ENCODE measurements at places on chromosomes 6 and 20.
A peak's percentile ranks its signal among the peaks of the same experiment; 100 is the strongest.

DNA sequence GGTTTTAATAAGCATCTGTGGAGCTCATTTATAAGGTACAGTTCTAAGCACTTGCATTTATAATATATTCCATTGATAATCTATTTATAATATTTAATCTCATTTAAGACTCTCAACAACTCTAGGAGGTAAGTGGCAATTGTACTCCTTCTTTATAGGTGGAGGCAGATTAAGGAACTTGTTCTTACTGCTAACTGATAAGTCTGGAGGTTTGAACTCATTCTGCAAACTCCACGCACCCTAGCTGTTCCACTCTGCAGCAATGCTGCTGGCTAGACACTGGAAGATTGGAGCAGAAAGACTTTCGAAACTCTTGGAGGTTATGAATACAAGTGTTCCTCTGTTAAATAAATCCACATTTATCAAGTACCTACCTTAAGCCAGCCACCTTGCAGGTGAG, 793 bp upstream of the HDAC2 start:
- DNase-seq, result no peak

DNA sequence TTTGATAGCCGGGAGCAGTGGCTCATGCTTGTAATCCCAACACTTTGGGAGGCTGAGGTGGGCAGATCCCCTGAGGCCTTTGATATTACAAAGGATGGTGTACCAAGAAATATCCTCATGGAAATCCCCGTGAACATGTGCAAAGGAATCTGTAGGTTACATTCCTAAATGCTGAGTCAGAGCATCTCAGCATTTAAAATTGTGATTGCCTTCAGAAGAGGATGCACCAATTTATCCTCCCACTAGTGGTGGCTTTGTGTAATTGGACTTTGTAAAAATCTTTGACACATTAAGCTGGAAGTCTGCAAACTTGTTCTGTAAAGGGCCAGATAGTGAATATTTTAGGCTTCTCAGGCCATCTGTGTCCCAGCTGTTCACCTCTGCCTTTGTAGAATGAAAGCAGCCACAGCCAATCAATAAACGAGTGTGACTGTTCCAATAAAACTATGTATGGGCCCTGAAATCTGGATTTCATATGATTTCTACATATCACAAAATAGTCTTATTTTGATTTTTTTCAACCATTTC, 11.8 kb downstream of the TMEM14B start:
- peak; percentile 65 for DNase-seq

DNA sequence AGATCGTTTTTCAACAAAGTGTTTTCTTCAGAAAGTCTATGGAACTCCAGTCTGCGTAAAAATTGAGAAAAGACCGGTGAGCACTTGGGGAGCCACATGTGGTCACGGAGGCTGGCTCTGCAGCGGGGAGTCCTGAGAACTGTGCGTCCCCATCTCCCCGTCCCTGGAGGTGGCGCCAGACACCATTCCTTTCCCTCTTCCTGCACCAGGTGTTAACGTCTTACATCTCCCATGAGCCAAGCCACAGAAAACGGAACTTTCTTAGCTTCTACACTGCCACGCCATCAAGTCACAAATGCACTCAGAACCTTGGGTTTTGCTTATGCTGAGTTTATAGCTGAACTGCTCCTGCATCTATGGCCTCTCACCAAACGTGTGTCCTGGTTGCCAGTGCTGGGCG, 62.6 kb downstream of the GINS1 start:
- DNase-seq, result no peak

DNA sequence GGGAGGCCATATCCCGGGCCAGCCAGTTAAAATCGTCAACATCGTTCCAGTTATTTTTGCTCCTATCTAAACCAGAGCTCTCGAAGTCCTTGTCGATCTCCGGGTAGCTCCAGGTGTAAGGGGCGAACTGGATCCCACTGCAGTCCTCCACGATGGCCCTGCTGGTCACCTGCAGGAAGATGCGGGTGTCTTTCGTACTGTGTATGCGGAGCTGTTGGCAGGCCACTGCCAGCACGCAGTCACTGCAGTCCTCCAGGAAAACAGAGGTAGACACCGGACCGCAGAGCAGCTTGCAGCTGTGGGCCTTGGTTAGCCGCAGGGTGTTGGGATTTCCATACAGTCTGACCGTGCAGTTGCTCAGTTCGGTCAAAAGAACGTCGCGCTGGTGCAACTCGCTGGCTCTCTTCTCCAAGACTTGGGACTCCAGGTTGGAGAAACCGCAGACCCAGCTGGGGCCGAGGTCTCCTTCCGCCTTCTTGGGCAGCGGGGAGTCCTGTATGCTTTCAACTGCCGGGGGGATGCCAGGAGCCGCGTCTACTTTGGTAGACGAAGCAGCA, 742 bp downstream of the TBCC start:
- peak; percentile 81 for DNase-seq

GRCh38 chr6:13526727-13527670, 39.6 kb upstream of the GFOD1 start:
- DNase-seq, result peak; percentile 15

- no peak for DNase-seq
These were observed 739.2 kb upstream of the GJE1 start for GRCh38 chr6:141393405-141394124.

GRCh38 chr6:37952027-37952426, 132.5 kb downstream of the ZFAND3 start:
- no peak for DNase-seq

DNA sequence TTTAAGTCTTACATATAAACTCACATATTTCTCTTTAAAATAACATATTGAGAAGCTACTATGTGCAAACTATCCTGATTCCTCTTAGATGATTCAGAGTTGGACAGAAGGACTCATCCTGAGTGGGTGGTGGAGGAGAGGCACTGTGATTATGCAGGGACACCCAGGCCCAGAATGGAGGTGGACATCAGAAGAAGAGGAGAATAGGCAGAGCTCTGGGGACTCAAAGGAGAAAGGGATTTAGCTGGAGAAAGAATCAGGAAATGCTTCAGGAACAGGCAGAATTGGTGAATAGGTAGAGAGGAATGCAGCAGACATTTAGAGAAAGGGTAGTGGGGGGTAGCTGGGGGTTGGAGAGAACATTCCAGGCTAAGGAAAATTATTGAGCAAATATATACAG, 17.4 kb downstream of the RCAN2 start:
- no peak for DNase-seq

DNA sequence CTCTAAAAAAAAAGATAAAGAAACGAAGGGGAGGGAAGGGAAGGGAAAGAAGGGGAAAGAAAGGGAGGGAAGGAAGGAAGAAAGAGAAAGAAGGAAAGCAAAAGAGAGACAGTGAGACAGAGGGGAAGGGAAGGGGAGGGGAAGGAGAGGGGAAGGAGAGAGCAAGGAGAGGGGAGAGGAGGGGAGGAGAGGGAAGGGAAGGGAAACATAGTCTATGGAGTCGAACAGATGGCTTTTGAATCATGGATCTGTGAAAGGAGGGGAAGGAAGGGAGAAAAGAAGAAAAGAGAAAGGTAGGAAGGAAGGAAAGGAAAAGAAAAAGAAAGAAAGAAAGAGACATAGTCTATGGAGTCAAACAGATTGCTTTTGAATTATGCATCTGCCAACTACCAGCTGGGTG, 16.7 kb upstream of the NCOA6 start:
- no peak for DNase-seq

DNA sequence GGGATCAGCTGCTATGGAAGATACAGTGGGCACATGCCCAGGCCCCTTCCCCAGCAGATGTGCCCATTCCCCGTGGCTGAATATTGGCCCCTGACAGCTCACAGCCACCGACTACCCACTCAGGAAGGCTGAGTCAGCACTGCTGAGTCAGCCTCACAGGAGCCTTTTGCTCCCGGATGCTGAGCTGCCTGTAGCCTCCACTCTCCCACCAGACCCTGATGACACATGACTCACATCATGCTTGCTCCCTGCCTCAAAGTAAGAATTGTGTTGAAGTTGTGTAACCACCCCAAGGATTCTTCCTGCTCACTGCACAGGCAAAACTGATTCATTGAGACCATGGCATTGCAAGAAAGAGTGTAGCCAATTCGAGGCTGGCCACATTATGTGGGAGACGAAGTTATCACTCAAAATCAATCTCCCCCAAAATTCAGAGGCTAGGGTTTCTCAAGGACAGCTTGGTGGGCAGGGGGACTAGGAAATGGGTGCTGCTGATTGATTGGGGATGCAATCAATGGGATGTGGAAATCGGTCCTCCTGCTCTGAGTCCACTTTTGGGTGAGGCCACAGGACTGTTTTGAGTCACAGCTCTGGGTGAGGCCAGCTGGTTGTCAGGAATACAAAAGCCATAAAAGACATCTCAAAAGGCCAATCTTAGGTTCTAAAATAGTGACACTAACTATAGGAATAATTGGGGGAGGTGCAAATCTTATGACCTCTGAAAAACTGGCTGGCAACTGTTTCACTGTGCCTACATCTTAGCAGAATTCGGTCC, 556.6 kb upstream of the CDH4 start:
- no peak for DNase-seq

DNA sequence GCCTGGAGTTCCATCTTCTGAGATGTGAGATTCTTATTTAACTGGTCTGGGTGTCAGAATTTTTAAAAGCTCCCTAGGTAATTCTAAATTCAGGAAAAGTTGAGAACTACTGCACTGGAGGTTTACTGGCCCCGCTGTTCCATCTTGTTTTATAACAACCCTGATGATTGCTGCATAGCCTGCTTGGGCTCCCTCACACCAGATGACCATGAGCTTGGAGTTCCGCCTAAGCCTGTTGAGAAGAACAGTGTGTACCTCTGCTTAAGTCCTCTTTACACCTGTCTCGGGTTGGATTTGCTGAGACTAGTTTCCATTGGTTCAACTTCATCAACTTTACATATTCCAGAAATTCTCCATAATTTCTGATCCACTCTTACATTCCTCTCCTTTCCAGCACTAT, 77.9 kb downstream of the FKBP5 start:
- no peak for DNase-seq

GRCh38 chr20:19453862-19454261, 241.4 kb downstream of the SLC24A3 start:
- DNase-seq, result no peak

DNA sequence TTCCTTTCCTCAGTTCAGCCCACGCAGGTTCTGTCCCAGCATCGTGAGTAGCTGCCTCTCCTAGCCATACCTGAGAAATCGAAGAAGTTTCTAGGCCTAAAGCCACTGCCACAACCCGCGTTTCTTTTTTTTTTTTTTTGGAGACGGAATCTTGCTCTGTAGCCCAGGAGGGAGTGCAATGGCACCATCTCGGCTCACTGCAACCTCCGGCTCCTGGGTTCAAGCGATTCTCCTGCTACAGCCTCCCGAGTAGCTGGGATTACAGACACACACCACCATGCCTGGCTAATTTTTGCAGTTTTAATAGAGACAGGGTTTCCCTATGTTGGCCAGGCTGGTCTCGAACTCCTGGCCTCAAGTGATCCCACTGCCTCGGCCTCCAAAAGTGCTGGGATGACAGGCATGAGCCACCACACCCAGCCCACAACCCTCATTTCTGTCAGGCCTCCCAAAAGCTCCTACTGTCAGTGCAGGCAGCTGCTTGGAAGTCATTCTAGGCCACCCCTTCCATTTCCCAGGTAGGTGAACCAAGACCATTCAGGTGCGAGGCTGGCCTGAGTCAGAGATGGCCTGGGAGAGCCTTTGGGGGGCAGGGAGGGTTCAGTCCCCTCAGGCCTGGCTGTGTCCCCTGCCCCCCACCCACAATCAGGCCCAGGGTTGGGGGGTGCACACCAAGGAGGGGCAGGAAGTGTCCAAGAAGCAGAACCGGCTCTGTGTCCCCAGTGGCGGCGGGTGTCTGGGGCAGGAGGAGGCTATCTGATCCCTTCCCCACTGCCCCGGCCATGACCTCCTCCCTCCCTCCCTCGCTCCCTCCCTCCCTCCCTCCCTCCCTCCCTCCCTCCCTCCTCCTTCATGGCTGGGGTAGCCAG, 47.2 kb downstream of the NOL4L start:
- no peak for DNase-seq

DNA sequence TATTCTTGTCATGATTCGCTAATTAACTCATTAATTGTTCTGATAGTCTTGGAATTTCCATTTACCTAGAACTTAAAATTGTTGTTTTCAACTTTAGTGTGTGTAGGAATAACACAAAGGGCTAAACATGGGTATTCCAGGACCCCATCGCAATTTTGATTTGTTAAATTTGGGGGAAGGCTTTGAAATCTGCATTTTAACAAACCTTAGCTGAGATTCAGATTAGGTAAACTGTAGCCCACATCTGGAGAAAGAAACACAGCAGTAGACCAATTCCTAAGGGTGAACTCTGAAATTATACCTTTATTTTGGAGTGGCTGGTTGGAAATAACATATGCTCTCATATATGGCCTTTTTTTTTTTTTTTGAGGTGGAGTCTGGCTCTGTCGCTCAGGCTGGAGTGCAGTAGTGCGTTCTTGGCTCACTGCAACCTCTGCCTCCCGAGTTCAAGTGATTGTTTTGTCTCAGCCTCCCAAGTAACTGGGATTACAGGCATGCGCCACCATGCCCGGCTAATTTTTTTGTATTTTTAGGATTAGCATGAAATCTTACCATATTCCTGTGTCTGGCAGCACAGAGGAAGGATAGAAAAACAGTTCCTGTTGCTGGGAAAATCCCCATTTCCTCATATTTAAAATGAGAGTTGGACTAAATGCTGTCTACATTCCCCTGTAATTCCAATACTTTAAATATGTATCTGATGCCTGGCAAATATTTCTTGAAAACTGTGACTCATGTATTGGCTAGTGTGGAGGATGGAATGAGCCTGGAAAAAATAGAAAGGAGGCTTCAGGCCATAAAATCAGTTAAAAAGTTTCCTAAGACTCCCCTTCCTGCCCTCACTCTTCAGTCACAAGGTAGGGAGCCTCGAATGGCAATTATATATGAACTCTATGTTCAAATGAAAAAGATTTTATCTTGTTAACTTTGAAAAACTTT, 96.7 kb upstream of the FAM184A start:
- DNase-seq, result peak; percentile 58

GRCh38 chr20:33859157-33859695, 48.1 kb downstream of the CHMP4B start:
- DNase-seq, result peak; percentile 25

- no peak for DNase-seq
These were observed 693 bp downstream of the HLA-F start for GRCh38 chr6:29723666-29724588.

DNA sequence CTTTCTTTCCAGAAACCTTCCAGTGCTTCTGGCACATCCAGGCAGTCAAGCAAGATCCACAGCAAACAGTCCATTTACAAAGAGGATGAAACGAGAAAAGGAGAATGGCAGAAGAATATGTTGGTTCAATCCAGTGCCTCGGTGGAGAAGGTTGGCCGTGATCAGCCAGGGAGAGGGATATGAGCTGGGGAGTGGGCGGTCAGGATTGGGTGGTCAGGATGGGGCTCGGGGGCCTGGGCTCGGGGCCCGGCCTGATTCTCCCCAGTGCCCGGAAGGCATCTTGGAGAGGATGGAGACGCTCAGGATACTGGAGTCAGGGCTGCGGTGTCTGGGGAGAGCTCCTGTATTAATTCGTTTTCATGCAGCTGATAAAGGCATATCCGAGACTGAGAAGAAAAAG, 61.3 kb downstream of the EFCAB8 start:
- DNase-seq, result no peak

DNA sequence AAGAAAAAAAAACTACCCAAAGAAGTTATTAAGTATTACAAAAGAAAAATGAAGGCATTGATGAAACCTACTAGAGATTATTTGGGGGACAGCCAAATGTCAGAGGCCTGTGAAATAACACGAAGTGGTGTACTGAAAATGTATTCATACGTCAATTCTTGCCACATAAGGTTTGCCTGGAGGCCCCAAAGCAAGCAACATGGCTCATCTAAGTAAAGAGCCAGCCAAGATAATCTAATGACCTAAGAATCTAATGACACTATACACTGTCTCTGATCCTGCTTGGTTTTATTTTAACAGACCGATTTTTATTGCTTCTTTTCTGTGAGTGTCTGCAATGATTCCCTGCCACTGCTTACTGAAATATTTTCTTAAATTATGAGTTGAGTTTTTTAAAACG, 34.7 kb downstream of the FILIP1 start:
- DNase-seq, result no peak

GRCh38 chr6:37850260-37850659, 30.7 kb downstream of the ZFAND3 start:
- no peak for DNase-seq
